GM10248 (cell line): ENCODE measurements at places on chromosomes 5 and 9.

DNA sequence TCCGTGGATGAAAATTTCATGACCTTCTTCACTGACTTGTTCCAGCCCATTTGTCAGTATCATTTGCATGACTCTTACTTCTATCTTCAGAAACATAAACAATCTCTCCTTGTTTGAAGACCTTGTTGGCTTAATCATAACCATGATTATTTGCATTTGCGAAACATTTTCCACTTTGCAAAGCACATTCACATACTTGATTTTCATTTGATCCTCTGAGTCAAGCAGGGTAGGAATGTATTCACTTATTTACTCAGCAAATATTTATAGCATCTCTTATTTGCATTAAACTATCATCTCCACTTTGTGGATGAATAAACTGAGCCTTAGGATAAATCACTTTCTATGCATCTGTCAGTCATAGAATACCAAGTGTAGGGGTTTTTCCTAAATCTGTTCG lies 343.0 kb upstream of the SGCD start:
- no peak for DNase-seq

DNA sequence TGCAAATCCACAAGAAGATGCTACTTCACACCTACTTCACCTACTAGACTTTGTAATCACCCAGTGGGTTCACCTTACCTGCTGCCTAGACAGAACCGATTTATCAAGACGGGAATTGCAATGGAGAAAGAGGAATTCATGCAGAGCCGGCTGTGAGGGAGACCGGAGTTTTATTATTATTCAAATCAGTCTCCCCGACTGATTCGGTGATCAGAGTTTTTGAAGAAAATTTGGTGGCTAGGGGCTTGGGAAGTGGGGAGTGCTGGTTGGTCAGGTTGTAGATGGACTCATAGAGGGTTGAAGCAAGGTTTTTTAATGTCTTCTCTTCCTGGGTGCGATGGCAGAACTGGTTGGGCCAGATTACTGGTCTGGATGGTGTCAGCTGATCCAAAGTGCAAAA lies 23.4 kb downstream of the SFXN1 start:
- no peak for DNase-seq

- no peak for DNase-seq
Observed at GRCh38 chr9:134222018-134222573, 57.7 kb upstream of the RNU6ATAC start.

- no peak for DNase-seq
Observed at GRCh38 chr5:140106805-140107311, 7.1 kb upstream of the PURA start.

- DNase-seq: no peak
Observed at GRCh38 chr5:96839071-96839592, 31.4 kb upstream of the ERAP1 start.

DNA sequence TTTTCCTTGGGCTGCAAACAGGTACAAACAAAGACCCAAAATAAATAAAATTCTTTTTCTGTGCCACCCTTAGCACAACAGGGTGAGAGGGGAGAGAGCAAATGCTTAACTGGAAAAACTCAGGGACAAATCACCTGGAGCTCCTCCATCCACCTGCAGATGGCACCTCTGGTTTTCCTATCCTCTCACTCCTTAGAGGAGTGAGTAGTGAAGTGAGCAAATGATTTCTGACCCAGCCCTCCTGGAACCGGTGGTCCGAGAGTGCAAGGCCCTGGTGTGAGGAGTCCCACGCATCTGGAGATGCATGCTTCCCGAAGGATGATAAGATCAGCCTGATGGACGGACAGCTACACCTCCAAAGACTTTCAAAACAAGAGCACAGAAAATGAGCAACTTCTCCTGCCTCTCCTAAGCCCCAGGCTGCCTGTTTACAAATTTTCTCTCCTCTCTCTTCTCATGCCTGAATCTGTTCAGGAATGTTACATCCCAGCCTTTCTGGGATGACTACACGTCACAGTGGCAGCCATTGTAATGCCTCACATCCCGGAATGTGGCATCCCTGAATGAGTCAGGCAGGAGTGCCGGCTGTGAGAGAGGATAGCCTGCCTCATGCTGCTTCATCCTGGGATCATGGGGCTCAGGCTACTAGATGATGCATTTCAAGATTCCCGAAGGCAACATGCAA lies 86.4 kb downstream of the ADRB2 start:
- no peak for DNase-seq

DNA sequence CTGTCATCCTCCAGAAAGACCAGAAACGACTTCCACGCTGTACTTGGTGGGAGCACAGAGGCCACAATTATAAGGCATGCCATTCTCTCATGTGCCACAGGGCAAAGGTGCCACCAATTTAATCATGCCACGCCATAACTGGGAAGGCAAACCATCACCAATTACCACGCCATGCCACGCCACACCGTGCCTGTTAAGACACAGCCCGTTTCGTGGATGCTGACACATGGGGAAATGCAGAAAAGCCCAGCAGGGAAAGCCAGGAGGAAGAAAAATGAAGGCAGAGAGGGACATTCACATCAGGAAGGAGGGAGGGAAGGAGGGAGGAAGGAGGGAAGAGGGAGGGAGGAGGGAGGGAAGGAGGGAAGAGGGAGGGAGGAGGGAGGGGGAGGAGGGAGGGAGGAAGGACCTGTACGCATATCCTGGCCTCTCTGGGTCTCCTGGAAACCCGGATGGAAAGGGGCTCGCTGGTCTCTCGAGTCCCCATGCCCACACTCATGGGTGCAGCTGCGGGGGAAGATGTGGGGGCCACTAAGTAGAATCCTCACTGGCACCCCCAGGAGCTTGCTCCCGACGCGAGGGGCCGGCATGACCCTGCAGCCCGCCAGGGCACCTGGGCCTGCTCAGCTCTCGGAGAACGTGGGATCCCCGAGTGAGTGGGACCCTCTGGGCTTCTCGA lies 61.7 kb upstream of the UBAC1 start:
- DNase-seq: no peak
